WTC11 (cell line): ENCODE measurements at places on chromosomes 2 and 18. TPM values are rescaled to one million over a fixed set of nuclear protein-coding genes. Genes with fewer than 3 reads are reported as not detected.

CABYR gene
- 12.9 to 19.3 TPM (median 16.1 TPM) in 3 replicates for total RNA-seq

- DNase-seq: no peak
Observed at GRCh38 chr2:130949954-130950353, 113.2 kb downstream of the ARHGEF4 start.

- no peak for DNase-seq
Observed at GRCh38 chr2:207765547-207765946, 4.2 kb downstream of the FZD5 start.

DNAH6 gene
- 0.18 to 0.39 TPM (median 0.27 TPM) in 3 replicates for total RNA-seq

DNA sequence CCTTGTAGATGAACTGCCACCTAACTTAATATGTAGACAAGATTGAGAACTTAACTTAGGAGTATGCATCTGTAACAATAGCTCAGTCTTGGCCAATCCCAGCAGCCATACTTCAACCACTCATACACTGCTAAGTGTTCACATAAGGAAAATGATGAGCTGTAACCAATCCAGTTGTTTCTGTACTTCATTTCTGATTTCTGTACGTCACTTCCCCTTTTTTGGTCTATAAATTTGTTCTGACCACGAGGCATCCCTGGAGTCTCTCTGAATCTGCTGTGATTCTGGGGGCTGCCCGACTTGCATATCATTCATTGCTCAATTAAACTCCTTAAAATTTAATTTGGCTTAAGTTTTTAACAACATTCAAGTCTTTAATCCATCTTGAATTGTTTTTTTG lies 6.4 kb downstream of the SH3YL1 start:
- no peak for DNase-seq

SH2D6 gene
- 0.50 to 1.2 TPM (median 0.94 TPM) in 3 replicates for total RNA-seq

IL18RAP gene
- total RNA-seq: not detected in 3 replicates
